ENCODE measurements at places on chromosomes 2 and 18. TPM values are rescaled to one million over a fixed set of nuclear protein-coding genes. Genes with fewer than 3 reads are reported as not detected.

GRCh38 chr18:840516-840915 lies 28.5 kb upstream of the YES1 start:
- DNase-seq = no peak

- DNase-seq = peak; percentile 59
These were observed 40.1 kb downstream of the ARHGAP25 start for GRCh38 chr2:68774569-68775271.

GRCh38 chr2:28161466-28161865 lies 231.2 kb upstream of the FOSL2 start:
- no peak for DNase-seq

DNA sequence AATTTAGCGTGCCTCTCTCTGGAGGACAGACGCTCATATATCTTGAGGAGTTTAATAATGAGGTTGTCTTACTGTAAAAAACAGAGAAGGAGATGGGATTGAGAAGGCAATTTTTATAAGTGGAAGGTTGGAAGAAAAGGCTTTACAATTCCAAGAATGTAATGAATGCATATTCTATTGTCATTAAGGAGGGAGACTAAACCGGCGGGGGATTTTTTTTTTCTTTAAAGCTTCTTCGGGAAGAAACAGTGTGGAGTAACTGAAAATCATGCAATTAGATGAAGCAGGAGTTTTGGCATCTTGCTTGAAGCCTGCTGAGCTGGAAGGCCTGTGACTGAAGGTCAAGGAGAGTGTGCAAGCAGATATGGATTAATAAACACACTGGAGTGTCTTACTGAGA lies 124.4 kb downstream of the HRH4 start:
- no peak for DNase-seq

DNA sequence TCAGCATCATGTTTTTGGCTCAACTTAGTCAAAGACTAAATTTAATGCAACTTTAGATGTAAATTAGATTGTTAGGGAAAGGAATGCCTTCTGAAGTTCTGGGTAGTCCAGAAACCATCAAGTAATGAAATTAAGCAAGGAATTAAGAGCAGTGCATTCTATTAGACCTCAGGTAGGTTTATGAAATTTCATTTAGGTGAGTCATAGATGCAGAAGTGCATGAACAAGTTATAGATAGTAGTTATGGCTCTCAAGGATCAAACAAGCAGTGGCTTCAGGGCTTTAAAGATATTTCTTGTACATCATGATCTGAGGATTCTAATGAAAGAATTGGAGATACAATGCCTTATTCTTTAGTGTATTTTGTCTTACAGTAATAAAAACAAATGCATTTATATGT lies 25.4 kb upstream of the SPOPL start:
- DNase-seq = no peak

DNA sequence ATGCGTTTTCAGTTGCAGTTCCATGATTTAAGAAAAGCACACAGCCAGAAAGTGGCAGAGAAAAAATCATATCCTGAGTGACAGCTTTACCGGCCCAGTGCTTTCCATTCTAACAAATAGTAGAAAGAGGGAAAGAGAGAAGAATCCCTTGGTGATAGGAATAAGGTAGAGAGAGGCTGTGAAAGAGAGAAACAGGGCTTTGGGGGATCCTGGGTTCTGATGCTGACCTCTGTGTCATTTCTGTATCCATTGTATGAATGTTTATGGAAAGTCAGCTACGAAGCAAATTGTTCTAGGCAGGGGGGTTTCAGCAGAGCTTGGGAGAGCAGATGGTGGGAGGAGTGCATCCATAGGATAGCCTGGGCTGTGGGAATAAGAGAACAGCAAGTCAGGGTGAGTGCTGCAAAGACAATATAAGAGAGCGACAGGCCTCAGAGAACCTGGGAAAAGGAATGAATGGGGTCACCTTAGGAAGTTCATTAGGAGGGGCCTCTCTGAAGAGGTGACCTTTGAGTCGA lies 203.4 kb upstream of the TNP1 start:
- DNase-seq = no peak

DNA sequence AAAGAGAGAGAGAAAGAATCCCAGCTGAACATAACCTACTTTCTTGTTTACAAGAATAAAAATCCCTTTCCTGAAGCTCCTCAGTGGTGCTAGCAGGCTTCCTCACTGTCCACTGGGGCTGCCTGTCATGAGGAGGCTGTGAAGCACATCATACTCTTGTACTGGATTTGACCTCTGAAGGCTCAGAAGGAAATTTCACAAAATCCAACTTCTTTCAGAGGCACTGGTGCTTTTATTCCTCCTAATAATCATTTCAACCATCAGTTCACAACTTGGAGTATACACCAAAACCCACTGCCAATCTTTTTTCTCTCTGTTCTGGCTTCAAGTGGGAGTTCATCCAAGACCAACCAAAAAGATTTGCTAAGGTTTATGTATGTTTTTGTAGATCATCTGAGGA lies 48.5 kb downstream of the TMX3 start:
- DNase-seq = no peak

GRCh38 chr2:229492034-229492433 lies 220.9 kb upstream of the PID1 start:
- DNase-seq = no peak

DNA sequence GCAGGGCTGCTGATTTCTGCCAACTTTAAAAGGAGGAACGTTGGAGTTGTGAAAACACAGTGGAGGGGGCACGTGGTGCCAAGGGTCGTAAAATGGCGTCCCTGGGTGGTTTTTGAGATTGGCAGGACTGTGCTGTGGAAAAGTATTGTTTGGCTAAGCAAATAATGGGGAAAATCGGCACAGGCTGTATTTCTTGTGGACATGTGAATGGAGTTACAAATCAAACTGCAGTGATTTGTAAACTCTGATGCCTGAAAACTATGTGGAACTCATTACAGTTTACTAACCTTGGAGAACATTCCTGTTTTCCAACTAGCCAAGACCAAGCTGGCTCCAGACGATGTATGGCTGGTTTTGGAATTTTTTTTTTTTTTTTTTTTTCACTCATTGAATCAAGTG lies 68.7 kb downstream of the KCTD1 start:
- DNase-seq = no peak

DNA sequence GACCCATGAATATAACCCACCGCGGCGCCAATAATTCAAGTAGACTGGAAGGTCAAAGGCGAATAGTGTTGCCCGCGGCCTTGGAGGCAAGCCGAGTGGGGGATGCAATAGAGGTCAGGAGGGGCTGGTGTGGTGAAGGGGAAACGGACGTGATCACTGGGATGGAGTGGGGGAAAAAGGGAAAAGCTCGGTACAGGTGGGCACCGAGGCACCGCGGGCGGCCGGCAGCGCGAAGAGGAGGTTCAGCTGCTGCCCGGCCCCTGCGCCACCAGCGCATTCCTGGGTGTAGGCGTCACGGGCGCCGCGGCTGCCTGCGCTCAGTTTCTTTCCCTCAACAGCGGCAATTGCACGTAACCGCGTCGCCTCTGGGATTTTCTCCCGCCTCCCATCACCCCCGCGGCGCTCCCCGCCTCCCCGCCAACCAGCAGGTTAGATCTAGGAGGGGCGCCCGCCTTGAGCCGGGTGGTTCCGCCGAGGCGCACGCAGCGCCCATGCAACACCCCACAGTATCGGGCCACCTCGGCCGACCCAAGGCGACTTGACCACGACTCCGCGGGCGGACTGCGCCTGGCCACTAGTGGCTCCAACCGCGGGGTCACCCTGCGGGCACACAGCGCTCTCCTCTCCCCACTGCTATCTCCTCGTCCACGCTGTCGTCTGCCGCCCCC lies 1.5 kb downstream of the RND3 start:
- DNase-seq = no peak

DNA sequence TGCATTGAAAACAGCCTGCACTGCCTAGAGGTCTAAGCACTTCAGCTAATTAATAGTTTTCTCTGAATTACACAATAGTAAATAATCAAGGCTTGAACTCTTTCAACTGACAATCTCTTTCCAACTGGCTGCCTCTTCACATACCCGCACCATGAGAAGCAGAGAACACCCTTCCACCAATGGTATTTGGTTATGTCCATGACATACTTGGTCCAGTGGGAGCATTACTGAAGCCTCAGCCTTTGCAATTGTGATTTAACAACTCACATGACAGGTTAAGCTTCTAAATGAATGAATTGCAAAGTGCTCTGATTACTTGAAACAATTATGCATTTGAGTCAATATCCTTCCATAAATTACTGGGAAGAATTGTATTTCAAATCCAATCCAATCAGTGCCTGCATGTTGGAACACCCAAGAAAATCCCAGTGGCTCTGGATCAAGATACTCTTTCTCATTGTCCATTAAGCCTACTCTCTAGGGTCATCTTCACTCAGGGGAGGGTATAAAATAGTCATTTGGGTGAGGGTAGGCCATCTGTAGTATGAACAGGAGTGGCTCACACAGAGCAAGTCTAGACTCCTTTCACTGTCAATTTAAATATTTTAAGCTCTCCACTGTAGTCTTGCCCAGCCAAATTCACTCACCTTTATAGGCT lies 101.1 kb downstream of the HS1BP3 start:
- no peak for DNase-seq

DNA sequence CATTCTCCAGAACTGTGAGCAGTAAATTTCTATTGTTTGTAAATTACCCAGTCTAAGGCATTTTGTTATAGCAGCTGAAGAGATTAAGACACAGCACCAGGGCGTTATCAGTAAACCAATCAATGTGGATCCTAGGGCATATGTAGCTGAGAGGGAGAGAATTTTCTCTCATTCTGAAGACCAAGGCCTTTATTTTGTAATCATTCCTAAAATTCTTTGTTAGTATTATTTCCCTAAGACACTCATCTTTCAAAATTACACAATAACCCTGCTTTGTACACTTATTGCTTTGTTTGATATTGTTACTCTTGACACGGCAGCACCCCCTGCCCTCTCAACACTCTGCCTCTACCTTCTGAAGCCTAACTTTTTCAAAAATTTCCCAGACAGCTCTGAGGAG lies 419.1 kb downstream of the SLC4A3 start:
- no peak for DNase-seq

GRCh38 chr2:241357531-241357930 lies 1.4 kb downstream of the FARP2 start:
- no peak for DNase-seq

DNA sequence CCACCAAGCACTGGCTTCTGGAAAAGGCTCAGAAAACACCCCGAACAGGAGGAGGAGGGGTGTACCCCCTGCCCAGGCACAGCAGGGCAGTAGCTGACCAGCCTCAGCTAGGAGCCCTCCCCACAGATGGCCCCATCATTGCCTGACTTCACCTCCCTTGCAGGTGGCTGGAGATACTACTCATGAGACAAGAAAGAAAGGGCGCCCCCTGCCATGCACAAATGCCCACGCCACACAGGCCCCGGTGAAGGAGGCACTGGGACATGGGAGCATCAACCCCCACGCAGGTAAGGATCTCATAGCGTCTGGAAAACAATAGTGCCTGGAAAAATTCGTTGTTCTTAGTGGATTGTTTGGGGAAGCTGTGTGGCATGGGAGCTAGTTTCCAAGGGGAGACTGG lies 240.6 kb downstream of the TFCP2L1 start:
- no peak for DNase-seq

DNA sequence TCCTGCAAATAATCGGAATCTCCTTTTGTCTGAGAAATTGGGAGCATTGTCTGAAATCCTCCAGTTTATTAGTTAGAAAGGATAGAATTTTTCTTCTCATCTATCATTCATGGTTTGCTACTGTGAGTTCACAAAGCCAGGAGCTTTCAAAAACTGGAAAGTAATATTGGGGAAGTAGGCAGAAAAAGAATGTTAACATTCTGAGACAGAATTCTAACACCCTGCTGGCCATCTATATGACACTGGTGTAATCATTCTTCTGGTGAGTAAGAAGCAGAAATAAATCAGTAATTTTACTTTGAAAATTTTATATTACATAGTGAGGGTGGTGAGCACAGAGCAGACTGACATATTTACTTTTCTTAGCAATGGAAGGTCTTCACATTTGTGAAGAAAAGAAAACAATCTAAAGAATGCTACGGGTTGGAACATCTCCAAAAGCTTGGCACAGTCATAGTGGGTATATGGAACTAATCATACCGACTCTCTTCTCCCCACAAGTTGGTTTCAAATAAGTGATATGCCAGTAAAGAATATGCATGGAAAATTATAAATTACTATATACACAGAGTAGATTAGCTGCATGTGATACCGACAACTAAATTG lies 344.9 kb downstream of the LPIN1 start:
- DNase-seq = no peak

GRCh38 chr2:152335726-152336118 lies 748 bp downstream of the FMNL2 start:
- no peak for DNase-seq

- DNase-seq = no peak
These were observed 145.1 kb downstream of the TDRD15 start for GRCh38 chr2:21268878-21269224.

FKBP1B gene
- total RNA-seq = 4.4 TPM

TNP1 gene
- 0.57 TPM for total RNA-seq

GYPC gene
- total RNA-seq = 83.2 TPM

GAL3ST2 gene
- total RNA-seq = 0.09 TPM

NEU2 gene
- not detected for total RNA-seq

UGT1A8 gene
- 0.24 TPM for total RNA-seq

Data from thymus (tissue), 14 donors.